ENCODE measurements at places on chromosomes 7 and 10.

- no peak for DNase-seq
Observed at GRCh38 chr7:157523766-157524421, 187.1 kb downstream of the DNAJB6 start.

DNA sequence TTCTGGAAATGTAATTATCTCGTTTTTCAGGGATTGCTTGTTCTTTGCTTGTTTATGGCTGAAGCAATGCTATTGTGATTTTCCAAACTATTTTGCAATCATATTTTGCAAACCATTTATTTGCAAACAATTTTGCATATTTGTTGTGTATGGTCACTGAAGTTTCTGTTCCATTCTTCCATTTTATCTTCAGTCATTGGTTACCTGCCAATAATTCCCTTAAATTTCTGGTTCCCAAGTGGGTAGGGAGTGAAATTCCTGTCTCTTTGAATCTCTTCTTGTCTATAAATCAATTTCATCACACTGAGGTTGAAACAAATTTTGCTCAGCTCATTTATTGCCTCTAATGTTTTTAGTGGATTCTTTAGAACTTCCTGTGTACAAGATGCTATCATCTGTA lies 401.7 kb upstream of the VWC2 start:
- DNase-seq, result no peak

- DNase-seq, result peak; percentile 52
Observed at GRCh38 chr10:32142646-32143045, 86.4 kb upstream of the KIF5B start.

GRCh38 chr10:132028706-132029105 lies 37.0 kb upstream of the JAKMIP3 start:
- no peak for DNase-seq

- no peak for DNase-seq
Observed at GRCh38 chr7:102908676-102909075, 4.1 kb upstream of the LRRC17 start.

- DNase-seq, result no peak
Observed at GRCh38 chr7:100641860-100642533, 645 bp upstream of the TFR2 start.

- peak; percentile 69 for DNase-seq
Observed at GRCh38 chr7:98562381-98562823, 54.7 kb upstream of the NPTX2 start.

GRCh38 chr10:2067015-2067414 lies 329.7 kb upstream of the ADARB2 start:
- DNase-seq, result no peak

DNA sequence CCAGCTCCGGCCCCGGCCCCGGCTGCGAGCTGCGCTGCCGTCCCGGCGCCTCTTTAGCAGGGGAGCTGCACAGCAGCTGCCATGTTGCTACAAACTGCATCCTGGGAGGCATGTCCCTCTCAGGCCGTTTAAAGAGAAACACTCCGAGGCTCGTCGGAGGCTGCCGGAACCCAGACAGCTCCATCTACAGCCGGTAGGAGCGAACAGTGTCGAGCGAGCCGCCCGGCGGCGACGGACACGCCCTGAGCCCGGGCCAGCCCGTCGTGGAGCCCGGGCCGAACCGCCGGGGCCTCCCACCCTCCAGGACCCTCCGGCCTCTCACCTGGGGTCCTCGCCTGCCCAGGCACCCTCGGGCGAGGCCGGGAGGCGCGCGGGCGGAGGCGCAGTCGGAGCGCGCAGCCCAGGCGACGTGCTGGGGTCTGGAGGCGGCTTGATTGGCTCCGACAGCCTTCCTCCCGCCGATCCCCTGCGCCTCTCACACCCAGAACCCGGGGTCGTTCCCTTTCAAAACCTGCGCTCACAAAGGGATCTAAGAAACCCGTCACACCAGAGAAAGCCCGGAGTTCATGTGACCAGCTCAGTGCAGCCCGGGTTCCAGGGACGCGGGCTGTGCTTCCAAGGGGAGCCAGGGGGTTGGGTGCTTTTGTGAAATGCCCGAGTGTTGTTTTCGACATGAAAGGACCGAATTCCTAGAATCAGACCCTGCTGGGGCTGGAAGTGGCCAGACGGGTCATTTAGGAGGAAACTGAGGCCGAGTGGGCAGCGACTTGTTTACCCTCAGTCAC lies at the start of gene ZNF777:
TSS of gene ZNF777 (minus strand) at position 570 of the 785 bp plus-strand sequence. CDS start 5,040 bp downstream, outside the sequence.
- peak; percentile 96 for DNase-seq

All from foreskin fibroblast (primary cell).